ENCODE measurements at places on chromosomes 11 and 22.

GRCh38 chr11:46463701-46464421 is 72.3 kb upstream of the CHRM4 start:
- DNase-seq: no peak

GRCh38 chr11:125519256-125519655 is 23.2 kb upstream of the FEZ1 start:
- no peak for DNase-seq

- peak; percentile 93 for DNase-seq
Observed at GRCh38 chr11:126113515-126113957, 50.9 kb upstream of the CDON start.

- no peak for DNase-seq
Observed at GRCh38 chr11:116499396-116500003, 273.3 kb downstream of the BUD13 start.

GRCh38 chr11:57175478-57175877 is 6.3 kb upstream of the LRRC55 start:
- no peak for DNase-seq

- DNase-seq: no peak
Observed at GRCh38 chr11:17552392-17553248, 5.6 kb downstream of the OTOG start.

DNA sequence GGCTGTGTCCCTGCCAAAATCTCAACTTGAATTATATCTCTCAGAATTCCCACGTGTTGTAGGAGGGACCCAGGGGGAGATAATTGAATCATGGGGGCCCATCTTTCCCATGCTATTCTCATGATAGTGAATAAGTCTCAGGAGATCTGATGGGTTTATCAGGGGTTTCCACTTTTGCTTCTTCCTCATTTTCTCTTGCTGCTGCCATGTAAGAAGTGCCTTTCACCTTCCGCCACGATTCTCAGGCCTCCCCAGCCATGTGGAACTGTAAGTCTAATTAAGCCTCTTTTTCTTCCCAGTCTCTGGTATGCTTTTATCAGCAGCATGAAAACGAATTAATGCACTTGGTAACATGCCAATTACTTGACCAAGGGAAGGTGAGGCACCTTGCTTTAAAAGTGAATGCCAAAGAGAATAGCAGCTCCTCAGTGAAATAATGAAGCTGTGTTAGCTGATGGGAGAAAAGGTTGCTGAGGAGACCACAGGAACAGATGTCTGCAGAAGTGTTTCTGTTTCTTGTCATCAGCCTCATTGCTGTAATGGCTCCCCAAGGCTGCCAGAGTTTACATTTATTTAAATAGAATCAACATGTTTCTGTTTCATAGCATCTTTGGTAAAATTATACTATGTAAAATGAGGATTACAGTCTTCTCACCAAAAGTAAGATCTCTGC is 89.0 kb upstream of the CD44 start:
- DNase-seq: no peak

DNA sequence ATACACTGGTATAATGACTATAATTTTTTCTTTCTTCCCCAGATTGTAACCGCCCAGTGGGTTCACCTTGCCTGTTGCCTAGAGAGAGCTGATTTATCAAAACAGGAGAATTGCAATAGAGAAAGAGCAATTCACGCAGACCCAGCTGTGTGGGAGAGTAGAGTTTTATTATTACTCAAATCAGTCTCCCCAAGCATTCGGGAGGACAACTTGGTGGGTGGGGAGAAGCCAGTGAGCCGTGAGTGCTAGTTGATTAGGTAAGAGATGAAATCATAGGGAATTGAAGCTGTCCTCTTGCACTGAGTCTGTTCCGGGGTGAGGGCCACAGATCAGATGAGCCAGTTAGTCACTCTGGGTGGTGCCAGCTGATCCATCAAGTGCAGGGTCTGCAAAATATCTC is 73.2 kb downstream of the SLC35F2 start:
- no peak for DNase-seq

All from DMS79 treated with DMSO at 0.1 percent for 48 hours (cell line).